Spleen (tissue), 13 donors: ENCODE measurements at places on chromosomes 4 and X. TPM values are rescaled to one million over a fixed set of nuclear protein-coding genes. Genes with fewer than 3 reads are reported as not detected.
A peak's percentile ranks its signal among the peaks of the same experiment; 100 is the strongest.

The SRPK3 gene
- 0.26 TPM for polyA plus RNA-seq

DNA sequence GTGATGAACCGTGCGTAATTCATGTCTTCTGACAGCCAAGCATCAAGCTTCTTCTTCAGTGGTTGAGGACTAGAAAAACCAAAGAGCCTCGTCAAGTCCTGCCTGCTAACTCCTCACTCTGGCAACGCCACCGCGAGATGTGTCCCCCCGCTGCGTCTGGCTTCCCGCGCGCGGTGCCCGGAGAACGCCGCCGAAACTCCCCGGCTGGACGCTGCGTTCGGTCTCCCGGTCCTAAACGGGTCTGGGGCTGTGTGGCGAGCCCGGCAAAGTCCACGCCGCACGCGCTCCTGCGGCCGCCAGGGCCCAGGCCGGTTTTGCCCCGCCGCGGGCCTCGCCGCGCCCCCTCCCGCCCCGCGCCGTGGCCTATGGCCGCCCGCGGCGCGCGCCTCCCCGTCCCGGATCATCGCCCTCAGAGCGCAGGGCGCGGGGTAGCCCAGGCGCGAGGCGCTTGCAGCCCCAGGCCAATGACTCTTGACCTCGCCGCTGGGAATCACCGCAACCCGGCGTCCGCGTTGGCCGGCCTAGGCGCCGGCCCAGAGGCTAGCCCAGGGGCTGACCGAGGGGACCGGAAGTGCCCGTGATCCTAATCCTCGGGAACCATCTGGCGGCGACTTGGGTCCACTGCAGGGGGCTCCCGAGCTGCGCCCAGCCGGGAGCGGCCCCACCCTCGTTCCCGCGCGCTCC, at the start of gene AADAT:
AADAT (minus strand) TSS at position 289 of the 684 bp plus-strand sequence; CDS start at position 23, 266 bp downstream.
- DNase-seq = peak; percentile 76

GRCh38 chr4:28241021-28241420, 1380.4 kb downstream of the STIM2 start:
- no peak for DNase-seq

DNA sequence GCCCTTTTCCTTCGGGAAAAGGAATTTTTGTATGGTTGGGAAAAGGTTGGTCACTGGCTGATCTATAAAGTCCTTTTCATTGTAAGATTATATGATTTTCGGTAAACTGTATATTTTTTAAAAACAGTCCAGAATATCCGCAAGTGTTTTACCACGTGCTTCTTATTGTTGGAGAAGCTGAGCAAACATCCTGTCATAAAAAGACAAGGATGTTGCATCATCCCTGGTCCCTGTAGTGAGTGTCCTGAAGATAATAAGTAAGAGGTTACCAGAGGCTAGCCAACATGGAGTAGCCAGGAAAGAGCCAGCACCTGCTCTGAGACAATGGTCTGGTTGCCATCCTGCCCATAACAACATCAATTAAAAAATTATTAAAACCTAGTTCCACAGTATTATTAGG, 5.1 kb downstream of the CXCL9 start:
- DNase-seq = no peak

DNA sequence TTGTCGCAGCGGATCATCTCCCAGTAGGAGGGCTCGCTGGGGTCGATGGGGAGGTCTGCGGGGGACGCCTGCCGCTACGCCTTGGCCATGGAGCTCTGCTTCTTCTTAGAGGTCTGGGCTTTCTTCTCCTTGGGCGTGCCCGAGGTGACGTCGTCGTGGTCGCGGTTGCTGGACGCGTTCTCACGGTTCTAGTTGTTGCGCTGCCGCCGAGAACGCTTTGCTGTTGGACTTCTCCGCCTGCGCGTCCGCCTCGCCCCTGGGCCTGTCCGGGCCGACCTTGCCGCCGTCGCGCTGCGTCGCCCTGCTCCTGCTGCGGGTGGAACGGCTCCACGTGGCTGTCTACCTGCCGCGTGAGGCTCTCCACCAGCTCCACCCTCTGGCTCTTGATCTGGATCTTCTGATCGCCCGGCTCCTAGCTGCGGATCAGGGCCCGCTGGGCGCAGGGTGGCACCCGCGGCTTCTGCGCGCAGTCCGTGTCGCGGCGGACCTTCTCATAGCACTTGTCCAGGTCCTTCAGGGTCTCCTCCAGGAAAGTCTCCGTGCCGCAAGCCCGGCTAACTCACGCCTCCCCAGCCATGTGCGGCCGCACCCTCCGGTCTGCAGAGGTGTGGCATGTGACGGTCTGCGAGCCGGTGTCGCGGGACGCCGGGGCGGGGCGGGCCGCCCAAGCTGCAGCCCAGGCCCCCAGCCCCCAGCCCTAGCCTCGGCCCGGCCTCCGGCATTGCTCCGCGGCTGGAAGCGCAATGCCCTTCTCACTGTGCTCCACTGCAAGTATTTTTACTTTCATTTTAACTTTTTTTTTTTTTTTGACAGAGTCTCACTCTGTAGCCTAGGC, 40.5 kb upstream of the OGT start:
- peak; percentile 89 for DNase-seq

DNA sequence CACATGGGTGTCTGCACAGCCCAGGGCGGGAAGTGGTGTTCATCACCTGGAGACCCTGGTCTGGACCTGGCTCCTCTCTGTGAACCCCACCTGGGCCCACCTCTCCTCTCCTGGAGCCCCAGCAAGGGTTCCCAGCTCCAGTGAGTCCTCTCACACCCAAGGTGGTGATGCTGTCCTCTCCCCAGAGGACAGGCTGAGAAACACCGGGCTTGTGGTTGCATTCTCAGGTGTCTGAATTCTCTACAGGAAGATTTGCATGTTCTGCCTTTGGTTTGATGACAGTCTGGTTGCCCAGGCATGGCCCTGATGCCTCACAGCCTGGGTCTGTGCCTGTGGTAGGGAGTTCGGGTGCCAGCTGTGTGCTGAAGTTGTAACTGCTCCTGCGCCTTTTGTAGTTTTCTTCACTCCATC, 3.8 kb downstream of the MAEA start:
- peak; percentile 73 for DNase-seq

GRCh38 chrX:106170318-106170717, 2.2 kb downstream of the PWWP3B start:
- DNase-seq = no peak

The JADE3 gene
- 6.0 TPM for polyA plus RNA-seq
